Aorta (tissue), 5 donors: ENCODE measurements at places on chromosomes 2 and 18. TPM values are rescaled to one million over a fixed set of nuclear protein-coding genes. Genes with fewer than 3 reads are reported as not detected.

DNA sequence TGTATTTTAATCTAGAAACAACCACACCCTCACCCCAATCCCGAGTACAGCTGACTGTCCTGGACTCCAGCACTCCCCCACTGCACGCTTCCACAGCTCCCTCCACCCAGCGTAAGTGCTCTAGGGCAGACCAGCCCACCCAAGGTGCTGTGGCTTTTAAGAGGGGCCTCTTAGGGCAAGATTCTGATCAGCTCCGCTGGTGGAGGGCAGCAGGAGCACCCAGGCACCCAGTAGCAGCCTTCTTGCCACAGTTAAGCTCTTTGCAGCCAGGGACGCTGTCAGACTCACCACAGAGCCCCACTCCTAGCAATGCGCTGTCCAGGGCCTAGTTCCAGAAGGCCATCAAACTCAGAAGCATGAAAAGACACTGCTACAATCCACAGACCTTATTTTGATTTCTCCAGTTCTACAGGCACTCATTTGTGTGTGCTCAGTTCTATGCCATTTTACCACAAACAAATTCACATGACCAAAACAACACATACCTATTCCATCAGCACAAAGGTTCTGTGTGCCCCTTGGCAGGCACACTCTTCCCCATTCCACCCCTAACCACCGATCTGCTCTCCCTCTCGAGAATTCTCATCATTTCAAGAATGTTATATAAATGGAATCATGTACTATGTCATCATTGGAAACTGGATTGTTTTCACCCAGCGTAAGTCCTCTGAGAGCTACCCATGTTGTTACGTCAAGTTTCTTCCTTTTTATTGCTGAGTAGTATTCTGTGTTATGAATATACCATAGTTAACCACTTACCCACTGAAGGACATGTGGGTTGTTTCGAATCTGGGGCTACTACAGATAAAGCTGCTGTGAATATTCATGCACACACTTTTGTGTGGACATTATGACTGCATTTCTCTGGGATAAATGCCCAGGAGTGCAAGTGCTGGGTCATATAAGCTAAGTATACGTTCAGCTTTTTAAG, 40.4 kb downstream of the PTPN2 start:
- H3K36me3 ChIP-seq: peaks cover 2% of the 10 kb centered on the region
- H3K4me3 ChIP-seq: no peak overlapping the region
- no peak for DNase-seq
- no peaks in the 10 kb centered on the region for H3K4me1 ChIP-seq
- no peak overlapping the region for H3K27ac ChIP-seq

GRCh38 chr2:120864981-120865380, 129.3 kb downstream of the GLI2 start:
- peak; percentile 72 for DNase-seq
- no peaks in the 10 kb centered on the region for H3K36me3 ChIP-seq
- no peaks in the 10 kb centered on the region for H3K27me3 ChIP-seq
- no peak overlapping the region for H3K4me3 ChIP-seq
- H3K27ac ChIP-seq: no peak overlapping the region
- no peaks in the 10 kb centered on the region for H3K4me1 ChIP-seq

DNA sequence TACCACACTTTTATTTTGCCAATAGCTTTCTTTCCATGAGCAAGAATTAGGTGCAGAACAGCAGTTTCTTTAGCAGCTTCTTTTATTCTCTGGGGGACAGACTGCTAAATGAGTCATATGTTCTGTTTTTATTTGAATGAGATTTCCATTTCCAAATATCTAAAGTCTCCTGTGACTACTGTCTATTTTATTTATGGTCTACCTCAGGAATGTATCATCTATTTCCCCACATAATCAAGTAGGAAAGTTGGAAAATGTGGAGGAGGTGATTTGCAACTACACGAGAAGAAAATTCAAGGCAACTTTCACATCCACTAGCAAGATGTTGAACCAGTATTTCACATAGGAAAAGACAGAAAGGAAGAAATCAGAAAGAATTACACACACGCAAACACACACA, 139.9 kb upstream of the MEX3C start:
- H3K36me3 ChIP-seq: no peaks in the 10 kb centered on the region
- no peaks in the 10 kb centered on the region for H3K4me1 ChIP-seq
- no peaks in the 10 kb centered on the region for H3K27me3 ChIP-seq

DNA sequence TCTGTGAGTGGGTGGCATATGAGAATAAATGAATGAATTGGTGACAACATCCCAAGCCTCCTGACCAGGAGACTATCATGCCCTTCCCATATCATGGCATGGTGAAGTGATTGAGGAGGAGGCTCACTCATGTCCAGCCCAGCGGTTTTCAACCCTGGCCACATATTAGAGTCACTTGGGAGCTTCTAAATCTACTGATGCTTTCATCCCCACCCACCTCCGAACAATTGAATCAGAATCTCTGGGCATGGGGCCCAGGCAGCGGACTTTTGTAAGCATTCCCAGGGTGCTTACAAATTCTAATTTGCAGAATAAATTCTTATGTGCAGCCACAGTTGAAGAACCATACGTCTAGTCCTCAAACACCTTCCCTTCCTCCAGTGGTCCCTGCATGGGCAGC, 81.7 kb upstream of the SEC11C start:
- H3K4me1 ChIP-seq: no peaks in the 10 kb centered on the region
- no peak for DNase-seq
- no peaks in the 10 kb centered on the region for H3K36me3 ChIP-seq
- no peaks in the 10 kb centered on the region for H3K27me3 ChIP-seq
- no peak overlapping the region for H3K27ac ChIP-seq

DNA sequence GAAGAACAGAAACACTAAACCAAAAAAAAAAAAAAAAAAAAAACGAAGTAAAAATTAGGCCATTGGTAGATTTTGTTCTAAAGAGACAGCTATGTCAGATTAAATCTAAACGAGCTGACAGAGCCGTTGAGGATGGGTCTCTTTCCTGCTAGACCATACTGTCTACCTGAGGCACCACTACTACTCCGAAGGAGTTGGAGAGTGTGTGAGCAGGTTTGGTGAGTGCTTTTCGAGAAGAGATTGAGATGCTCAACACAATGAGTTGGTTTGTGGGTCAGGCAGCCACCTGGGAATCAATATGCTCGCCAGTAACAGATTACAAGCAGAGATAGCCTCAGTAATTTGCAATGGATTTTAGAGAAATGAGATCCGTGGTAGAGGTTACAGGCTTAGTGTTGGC, 281.5 kb upstream of the EPAS1 start:
- no peaks in the 10 kb centered on the region for H3K27me3 ChIP-seq
- DNase-seq: no peak
- H3K36me3 ChIP-seq: no peaks in the 10 kb centered on the region
- no peak overlapping the region for H3K4me3 ChIP-seq
- no peaks in the 10 kb centered on the region for H3K4me1 ChIP-seq
- no peak overlapping the region for H3K27ac ChIP-seq

- H3K27ac ChIP-seq: no peak overlapping the region
- no peaks in the 10 kb centered on the region for H3K36me3 ChIP-seq
- no peak overlapping the region for H3K4me3 ChIP-seq
- no peaks in the 10 kb centered on the region for H3K27me3 ChIP-seq
- no peak for DNase-seq
- H3K4me1 ChIP-seq: no peaks in the 10 kb centered on the region
These were observed 332.9 kb upstream of the DCC start for GRCh38 chr18:52007105-52007504.

DNA sequence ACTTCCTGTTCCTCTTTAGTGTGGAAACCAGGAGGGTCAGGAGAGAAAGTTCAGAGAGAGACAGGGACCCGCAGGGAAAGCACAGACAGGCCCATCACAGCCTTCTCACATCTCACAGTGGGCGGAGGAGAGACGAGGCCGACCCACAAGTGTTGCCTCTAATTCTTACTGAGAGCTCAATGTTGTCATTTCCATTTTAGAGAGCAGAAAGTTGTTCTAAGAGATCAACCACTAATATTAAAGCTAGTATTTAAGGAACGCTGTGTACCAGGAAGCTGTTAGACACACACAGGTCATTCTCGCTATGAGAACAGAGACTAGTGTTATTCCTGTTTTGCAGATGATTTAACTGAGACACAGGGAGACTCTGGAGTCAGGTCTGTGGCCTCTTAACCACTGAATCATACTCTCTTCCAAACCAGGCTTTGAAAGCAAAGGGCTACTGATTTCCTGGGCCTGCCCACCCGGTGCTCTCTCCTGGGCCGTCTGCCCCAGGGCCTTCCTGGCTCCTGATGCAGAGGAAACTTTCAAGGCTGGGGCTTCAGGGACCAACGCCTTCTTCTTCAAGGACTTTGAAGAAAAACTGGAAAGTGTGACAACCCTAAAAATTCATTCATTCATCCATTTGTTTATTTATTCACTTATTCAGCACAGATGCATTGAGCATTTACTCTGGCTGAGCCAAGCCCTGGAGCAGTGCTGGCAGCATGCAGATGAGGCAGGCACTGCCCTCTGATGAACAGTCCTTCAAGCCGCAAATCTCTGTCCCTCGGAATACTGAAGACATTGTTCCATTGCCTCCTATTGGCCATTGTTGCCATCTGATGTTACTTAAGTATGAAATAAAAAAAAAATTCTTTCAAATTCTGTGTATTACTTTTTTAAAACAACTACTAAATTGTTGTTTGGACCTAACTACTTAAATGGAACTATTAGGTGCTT, 37.2 kb upstream of the BIN1 start:
- H3K27me3 ChIP-seq: no peaks in the 10 kb centered on the region
- no peak overlapping the region for H3K27ac ChIP-seq
- no peaks in the 10 kb centered on the region for H3K4me1 ChIP-seq
- no peaks in the 10 kb centered on the region for H3K36me3 ChIP-seq
- H3K4me3 ChIP-seq: no peak overlapping the region
- DNase-seq: no peak

DNA sequence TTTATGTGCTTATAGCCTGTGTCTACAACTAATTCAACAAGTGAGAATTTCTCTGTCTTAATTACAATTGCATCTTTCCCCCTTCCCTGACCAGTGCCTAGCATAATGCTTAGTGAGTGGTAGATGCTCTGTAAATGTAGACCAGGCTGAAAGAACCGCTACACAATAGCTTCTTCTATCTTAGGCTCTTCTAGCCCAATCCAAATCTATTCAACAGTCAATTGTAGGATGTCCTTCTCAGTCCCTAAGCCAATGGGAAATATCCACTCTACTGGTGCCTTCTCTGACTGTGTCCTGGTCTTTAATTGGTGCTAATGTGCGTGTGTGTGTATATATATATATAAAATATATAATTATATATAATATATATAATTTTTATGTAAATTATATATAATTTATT, 34.1 kb upstream of the GCC2 start:
- no peak overlapping the region for H3K27ac ChIP-seq
- no peaks in the 10 kb centered on the region for H3K4me1 ChIP-seq
- H3K27me3 ChIP-seq: no peaks in the 10 kb centered on the region
- no peaks in the 10 kb centered on the region for H3K36me3 ChIP-seq

GRCh38 chr2:12116228-12116750, 369.9 kb downstream of the LPIN1 start:
- H3K27ac ChIP-seq: no peak overlapping the region
- H3K4me3 ChIP-seq: no peak overlapping the region
- no peaks in the 10 kb centered on the region for H3K27me3 ChIP-seq
- H3K36me3 ChIP-seq: no peaks in the 10 kb centered on the region
- no peak for DNase-seq

DNA sequence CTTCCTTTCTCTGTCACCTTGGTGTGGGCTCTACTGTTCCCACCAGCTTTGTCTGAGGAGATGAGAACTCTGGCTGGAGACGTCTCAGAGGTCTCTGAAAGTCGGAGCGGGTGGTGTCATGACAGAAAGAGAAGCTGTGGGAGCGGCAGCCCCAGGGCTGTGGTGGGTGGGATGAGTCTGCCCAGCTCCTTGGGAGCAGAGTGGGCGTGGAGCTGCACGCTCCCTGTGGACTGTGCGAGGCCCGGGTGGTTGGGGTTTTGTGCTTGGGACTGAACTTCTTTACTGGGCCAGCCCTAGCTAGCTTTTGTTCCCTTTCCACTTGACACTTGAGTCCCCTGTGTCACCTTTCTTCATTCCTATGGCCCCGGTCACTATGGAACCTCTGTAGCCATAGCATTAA, 10.4 kb downstream of the TOGARAM2 start:
- H3K27me3 ChIP-seq: no peaks in the 10 kb centered on the region
- H3K4me3 ChIP-seq: no peak overlapping the region
- H3K36me3 ChIP-seq: no peaks in the 10 kb centered on the region
- DNase-seq: no peak

DNA sequence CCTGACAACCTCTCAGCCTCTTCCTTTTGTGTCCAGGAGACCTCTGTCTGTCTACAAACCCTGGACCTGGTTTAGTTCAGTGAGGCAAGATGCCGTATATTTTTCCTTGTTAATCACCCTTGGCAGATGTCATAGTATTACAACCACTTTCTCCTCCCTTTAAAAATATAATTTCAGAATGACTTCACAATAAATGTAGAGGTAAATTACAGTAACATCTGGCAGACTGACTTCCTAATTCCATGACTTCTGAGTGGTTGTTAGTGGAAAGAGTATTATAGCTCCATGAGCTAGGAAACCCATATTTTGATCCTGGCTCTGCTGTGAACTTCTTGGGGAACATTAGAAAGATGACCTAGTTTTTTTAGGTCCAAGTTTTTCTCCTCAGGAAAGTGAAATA, 39.5 kb downstream of the SPATS2L start:
- DNase-seq: no peak
- no peak overlapping the region for H3K27ac ChIP-seq
- no peaks in the 10 kb centered on the region for H3K36me3 ChIP-seq
- no peaks in the 10 kb centered on the region for H3K27me3 ChIP-seq
- H3K4me3 ChIP-seq: no peak overlapping the region

GRCh38 chr18:49400398-49401072, 59.9 kb downstream of the DYM start:
- H3K27me3 ChIP-seq: no peaks in the 10 kb centered on the region
- no peak overlapping the region for H3K4me3 ChIP-seq
- peaks cover 10% of the 10 kb centered on the region for H3K4me1 ChIP-seq
- no peaks in the 10 kb centered on the region for H3K36me3 ChIP-seq
- DNase-seq: no peak
- H3K27ac ChIP-seq: no peak overlapping the region

DNA sequence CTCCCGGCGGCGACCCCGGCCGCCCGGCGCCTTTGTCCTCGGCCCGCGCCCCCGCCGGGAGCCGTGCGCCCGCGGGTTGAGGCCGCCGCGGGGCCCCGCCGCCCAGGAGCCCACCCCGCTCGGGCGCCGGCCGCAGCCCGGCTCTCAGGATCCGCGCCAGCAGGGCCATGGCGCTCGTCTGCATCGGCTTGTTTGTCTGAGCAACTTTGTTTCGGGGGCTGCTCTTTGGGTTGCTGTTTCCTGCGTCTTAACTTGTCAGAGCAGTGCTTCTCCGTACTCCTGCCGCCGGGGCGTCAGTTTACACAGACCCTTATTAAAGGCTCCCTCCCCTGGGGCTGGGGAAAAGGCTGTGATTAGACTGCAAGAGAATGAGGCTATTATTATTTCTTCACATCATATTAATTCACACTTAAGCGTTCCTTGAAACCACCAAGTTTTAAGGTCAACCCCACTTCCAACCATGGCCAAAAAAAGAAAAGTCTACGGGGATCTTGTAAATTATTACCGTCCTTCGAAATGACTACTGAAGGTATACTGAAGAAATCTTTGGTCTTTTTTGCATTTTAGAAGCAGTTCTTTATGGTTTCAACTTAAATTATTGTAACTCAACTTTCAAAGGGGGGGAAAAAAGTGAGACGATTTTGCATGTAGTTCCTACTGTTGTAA, at the start of gene CYP27C1:
Gene CYP27C1, minus strand, starts transcription at position 198 of the 666 bp plus-strand sequence. Its CDS starts 29 bp downstream, at position 169.
- peak within 1 kb of the TSS; percentile 56 for H3K4me3 ChIP-seq
- no peak within 1 kb of the TSS for H3K27ac ChIP-seq
- DNase-seq: no peak
- no peaks in the 10 kb centered on the region for H3K27me3 ChIP-seq
- no peaks in the 10 kb centered on the region for H3K36me3 ChIP-seq
- H3K4me1 ChIP-seq: no peaks in the 10 kb centered on the region

The GKN2 gene
- not detected for total RNA-seq

The SPC25 gene
- total RNA-seq: 0.58 TPM

The CAVIN2 gene
- total RNA-seq: 37.8 TPM

The DNAJC5G gene
- not detected for total RNA-seq

The SPATA3 gene
- total RNA-seq: not detected
